Activated naive CD8-positive, alpha-beta T cell treated with anti-CD3 and anti-CD28 coated beads for 36 hours (primary cell): ENCODE measurements at places on chromosomes 6 and 20. TPM values are rescaled to one million over a fixed set of nuclear protein-coding genes. Genes with fewer than 3 reads are reported as not detected.
A peak's percentile ranks its signal among the peaks of the same experiment; 100 is the strongest.

DNA sequence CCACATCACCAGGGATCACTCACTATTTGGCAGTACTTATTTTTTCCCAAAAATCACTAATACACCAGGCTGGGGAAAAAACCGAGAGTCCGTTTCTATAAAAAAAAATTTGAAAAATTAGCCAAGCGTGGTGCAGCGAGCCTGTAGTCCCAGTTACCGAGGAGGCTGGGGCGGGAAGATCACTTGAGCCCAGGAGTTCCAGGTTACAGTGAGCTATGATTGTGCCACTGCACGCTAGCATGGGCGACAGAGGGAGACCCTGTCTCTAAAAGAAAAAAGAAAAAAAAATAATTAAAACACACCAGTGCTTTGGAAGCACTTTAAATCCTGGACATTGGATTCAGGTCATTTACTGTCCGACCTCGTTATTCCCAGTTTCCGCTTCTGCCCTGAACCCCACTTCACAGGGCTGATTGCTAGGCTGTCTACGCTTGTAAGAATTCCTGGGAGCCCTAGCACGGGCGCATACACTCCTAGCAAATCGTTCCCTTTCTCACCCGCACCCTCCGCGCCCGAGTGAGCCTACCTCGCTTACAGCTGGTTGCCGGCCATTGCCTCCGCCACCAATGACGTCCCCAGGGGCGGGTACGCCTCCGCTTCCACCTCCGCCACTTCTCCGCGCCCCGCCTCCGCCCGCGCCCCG lies at the start of gene TPMT:
TSS of gene TPMT (minus strand) at position 571 of the 643 bp plus-strand sequence. CDS start 5,950 bp downstream, outside the sequence.
- H3K4me1 ChIP-seq: peaks cover 30% of the 10 kb centered on the region
- H3K27ac ChIP-seq: peak within 1 kb of the TSS; percentile 93
- DNase-seq: no peak
- H3K4me3 ChIP-seq: peak within 1 kb of the TSS; percentile 95
- H3K27me3 ChIP-seq: no peaks in the 10 kb centered on the region
- H3K36me3 ChIP-seq: peaks cover 6% of the 10 kb centered on the region

GRCh38 chr6:52643158-52643557 lies 27.8 kb upstream of the TMEM14A start:
- peaks cover 3% of the 10 kb centered on the region for H3K4me1 ChIP-seq
- no peak overlapping the region for H3K4me3 ChIP-seq
- no peaks in the 10 kb centered on the region for H3K36me3 ChIP-seq
- H3K27me3 ChIP-seq: peaks cover 18% of the 10 kb centered on the region
- H3K27ac ChIP-seq: no peak overlapping the region

GRCh38 chr6:125597411-125598253 lies 151.8 kb upstream of the HEY2 start:
- no peak overlapping the region for H3K4me3 ChIP-seq
- no peak for DNase-seq
- no peaks in the 10 kb centered on the region for H3K36me3 ChIP-seq

DNA sequence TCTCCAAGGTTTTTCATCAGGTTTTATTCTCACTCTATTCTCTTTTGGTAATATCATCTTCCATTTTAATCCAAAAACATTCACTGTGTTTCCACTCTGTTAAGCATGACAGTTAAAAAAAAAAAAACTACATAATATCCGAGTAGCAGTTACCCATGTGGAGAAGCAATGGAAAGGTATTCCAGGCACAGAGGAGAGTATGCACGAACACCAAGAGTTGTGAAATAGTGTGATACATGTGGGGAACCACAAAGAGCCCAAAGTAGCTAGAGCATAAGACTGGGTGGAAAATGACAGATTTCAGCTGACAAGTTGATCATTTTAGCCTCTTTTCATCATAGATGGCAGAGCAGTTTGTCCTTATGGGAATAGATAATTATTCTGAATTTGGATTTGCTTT lies 19.9 kb upstream of the FBXL4 start:
- no peak overlapping the region for H3K27ac ChIP-seq
- H3K27me3 ChIP-seq: peaks cover 15% of the 10 kb centered on the region
- no peaks in the 10 kb centered on the region for H3K36me3 ChIP-seq
- H3K4me3 ChIP-seq: no peak overlapping the region
- DNase-seq: no peak

DNA sequence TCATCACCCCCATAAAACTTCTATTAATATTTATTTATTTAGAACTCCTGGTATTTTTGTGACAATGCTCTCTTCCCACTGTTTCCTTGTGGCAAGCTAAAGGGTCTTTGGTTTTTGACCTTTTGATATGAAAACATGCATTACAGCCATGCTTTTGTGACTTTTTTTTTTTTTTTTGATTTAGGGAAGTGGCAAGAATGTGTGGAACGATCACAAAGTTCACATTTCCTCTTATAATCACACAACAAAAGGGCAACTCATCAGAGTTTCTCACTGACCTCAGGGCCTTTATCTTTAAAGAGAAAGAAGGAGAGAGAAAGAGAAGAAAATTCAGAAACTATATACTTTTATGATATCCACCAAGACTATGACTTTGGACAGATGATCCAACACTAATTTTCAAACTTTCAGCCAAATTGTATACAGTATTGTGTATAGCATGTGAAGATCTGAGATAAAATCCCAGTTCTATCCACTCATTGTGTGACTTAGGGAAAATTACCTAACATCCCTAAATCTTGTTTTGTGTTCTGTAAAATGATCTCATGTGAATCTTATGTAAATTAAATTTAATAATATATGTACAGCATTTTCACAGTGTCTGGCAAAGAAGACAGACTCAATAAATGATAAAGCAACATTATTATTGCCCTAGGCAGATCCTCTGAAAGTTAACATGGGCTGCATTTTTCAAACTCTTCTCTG lies 106.8 kb upstream of the MARCKS start:
- no peaks in the 10 kb centered on the region for H3K4me1 ChIP-seq
- H3K27me3 ChIP-seq: peaks cover 4% of the 10 kb centered on the region
- no peak for DNase-seq
- H3K27ac ChIP-seq: no peak overlapping the region
- no peaks in the 10 kb centered on the region for H3K36me3 ChIP-seq

GRCh38 chr6:150129616-150130505 lies 13.0 kb upstream of the PPP1R14C start:
- no peak overlapping the region for H3K4me3 ChIP-seq
- no peaks in the 10 kb centered on the region for H3K27me3 ChIP-seq
- DNase-seq: no peak
- no peaks in the 10 kb centered on the region for H3K4me1 ChIP-seq
- H3K27ac ChIP-seq: no peak overlapping the region
- H3K36me3 ChIP-seq: no peaks in the 10 kb centered on the region

DNA sequence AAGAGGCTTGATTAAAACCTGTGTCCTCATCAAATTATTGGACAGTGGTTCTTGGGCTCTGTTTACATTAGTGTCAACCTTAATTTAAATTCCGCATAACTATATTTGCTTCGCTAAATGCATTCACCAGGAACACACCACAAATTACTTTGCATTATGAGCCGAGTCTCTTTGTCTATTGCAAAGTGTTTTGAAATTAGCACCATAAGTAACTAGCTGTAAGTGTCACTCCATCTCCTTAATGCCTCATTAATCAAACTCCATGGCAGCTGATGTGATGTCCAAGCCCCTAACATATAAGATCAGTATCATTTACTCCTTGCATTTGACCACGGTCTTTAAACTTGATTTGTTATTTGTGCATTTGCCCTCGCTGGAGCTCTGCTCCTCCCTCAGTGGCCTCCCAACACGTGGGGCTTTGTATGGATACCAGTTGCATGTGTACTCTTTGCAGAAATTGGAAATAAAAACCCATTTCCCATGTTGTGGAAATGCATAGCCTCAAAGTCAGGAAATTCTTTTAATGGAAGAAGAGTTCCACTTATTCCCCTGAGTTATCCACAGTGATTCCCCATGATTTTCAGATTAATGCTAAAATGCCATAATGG lies 24.6 kb downstream of the FOXA2 start:
- H3K4me3 ChIP-seq: no peak overlapping the region
- peaks cover 79% of the 10 kb centered on the region for H3K27me3 ChIP-seq
- H3K27ac ChIP-seq: no peak overlapping the region
- no peaks in the 10 kb centered on the region for H3K36me3 ChIP-seq

DNA sequence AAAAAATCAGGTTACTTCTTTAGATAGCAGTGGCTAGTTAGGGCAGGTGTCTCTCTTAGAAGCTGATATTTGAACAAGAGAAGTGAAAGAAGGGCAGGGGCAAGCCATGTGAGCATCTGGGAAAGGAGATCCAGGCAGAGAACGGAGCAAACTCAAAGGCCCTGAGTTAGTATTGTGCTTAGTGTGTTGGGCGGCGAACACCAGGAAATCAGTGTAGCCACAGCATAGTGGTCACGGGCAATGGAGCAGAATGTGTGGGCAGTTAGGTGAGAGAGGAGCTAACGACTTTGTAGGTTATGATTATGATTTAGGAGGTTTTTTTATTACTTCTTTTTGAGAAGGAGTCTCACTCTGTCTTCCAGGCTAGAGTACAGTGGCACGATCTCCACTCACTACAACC lies 229.3 kb downstream of the TMEM242 start:
- no peaks in the 10 kb centered on the region for H3K27me3 ChIP-seq
- H3K36me3 ChIP-seq: peaks cover 15% of the 10 kb centered on the region
- no peak overlapping the region for H3K4me3 ChIP-seq
- peak overlapping the region; percentile 65 for H3K27ac ChIP-seq

DNA sequence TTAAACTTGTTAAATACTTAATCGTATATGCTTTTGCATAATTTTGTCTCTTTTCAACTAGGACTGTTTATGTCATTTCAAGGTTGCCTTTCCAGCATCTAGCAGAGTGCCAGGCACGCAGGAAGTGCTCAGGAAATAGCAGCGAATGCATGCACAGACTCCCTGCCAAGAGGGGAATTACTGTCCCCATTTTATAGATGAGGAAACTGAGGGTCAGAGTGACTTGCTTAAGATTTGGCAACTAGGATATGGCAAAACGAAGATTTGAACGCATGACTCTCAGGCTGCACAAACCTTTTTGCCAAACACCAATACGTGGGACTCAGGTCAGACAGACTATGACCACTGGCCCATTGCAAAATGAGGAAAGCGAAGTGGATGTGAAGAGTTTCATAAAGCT lies 22.5 kb downstream of the EYA2 start:
- no peak overlapping the region for H3K27ac ChIP-seq
- H3K4me1 ChIP-seq: no peaks in the 10 kb centered on the region
- H3K27me3 ChIP-seq: peaks cover 13% of the 10 kb centered on the region
- no peak for DNase-seq

DNA sequence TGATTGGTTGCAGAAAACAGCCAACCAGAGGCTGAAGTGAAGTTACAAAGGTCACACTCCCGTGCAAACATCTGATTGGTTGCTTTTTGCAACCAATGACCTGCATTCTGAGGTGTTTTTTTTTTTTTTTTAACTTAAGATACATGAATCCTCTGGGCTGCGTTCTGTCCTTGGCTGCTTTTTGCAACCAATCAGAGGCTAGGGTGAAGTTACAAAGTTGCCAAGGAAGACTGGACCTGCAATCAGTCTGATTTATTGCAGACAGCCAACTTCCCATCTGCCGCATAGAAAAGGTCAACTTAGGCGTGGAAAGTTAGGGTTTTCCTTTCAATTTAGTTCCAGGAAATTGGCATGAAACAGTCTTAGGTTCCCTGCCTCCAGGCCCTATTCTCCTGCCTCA lies 292.9 kb downstream of the PLCB1 start:
- H3K36me3 ChIP-seq: no peaks in the 10 kb centered on the region
- H3K4me1 ChIP-seq: no peaks in the 10 kb centered on the region
- H3K4me3 ChIP-seq: no peak overlapping the region
- DNase-seq: no peak

- peaks cover 51% of the 10 kb centered on the region for H3K27me3 ChIP-seq
- H3K27ac ChIP-seq: no peak overlapping the region
- peaks cover 9% of the 10 kb centered on the region for H3K4me1 ChIP-seq
- no peak for DNase-seq
Measured at GRCh38 chr20:4151991-4152695, 136.8 kb upstream of the RNF24 start.

Gene CPXM1
- 4.2 TPM for total RNA-seq

Gene CEP43
- total RNA-seq: 24.5 TPM

Gene FAXC
- not detected for total RNA-seq

Gene UNC93A
- total RNA-seq: not detected

Gene FAM83B
- not detected for total RNA-seq

Gene ABHD16B
- total RNA-seq: not detected

Gene LPA
- not detected for total RNA-seq

Gene MAS1
- not detected for total RNA-seq

Gene ARFGEF2
- 30.4 TPM for total RNA-seq
